M059J (cell line): ENCODE measurements at places on chromosomes 5 and 9. TPM values are rescaled to one million over a fixed set of nuclear protein-coding genes. Genes with fewer than 3 reads are reported as not detected.

DNA sequence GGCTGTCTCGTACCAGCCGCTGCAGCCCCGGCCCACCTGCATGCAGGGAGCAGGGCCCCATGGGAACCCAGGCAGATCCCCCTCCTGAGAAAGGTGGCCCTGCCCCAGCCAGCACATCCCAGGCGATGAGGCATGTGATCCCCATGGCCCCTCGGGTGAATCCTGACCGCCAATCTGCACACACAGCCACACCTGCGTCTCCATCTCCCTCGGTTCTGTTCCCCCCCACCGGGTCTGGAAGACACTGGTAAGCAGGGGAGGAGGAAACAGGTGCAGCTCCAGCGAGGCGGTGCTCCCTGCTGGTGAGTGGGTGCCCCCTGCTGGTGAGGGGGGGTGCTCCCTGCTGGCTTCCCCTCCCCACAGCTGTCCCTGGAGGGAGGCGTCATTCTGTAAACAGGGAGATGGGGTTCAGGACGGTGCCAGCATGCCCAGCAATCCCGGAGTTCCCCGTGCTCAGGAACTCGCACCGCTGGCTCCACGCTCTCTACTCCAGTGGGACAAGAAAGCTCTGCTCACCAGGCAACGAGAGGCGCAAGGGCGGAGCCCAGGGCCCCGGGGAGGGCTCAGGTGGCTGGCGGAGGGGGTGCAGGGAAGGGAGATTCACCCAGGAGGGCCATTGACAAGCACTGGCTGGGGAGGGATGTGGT is 28.4 kb upstream of the SLC12A7 start:
- DNase-seq: peak; percentile 56

DNA sequence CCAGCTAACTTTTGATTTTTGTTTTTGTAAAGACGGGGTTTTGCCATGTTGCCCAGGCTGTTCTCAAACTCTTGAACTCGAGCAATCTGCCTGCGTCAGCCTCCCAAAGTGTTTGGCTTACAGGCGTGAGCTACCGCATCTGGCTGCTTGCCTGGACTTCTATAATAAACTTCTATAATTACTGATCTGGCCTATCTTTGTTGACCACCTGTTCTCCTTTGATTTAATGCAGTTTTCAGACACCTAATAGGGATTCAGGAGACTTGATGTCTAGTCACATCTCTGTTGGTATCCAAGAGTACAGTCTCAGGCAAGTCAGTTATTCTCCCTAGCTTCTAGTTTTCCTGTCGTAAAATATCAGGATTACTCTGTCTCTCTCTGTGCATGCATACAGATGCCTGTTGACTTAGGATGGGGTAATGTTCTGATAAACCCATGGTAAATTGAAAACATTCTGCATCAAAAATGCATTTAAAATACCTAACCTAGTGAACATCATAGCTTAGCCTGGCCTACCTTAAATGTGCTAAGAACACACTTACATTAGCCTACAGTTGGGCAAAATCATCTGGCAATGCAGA is 51.5 kb upstream of the NR3C1 start:
- no peak for DNase-seq

GRCh38 chr5:142529626-142530278 is 156.1 kb downstream of the FGF1 start:
- peak; percentile 87 for DNase-seq

DNA sequence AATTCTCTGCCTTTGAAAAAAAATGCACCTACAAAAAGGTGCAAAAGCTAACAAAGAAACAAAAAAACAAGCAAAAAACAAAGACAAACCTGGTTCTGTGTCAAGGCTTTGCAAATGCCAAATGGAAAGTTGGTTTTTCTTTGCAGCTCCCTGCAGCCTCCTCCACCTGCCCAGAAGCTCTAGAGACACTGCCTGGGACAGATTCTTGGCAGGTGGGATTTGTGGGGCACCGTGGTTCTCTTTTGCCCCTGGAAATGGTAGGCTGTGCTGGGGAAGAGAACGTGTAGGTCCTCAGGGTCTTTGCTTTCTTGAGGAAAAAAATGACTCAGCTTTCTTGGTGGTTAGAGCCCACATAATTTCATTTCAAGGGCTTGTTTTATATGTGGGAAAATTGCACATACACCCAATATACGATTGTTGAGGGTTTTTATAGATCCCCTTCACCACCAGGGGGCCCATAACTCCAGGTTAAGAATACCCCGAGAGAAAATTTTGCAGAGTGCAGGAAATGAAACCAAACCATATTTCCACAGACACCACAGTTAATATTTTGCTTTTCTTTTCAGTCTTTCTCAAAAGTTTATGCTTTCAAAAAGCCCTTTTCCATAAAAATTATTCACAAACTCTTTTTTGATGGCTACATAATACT is 58.7 kb downstream of the NXNL2 start:
- DNase-seq: peak; percentile 69

GRCh38 chr9:17802249-17802857 is 223.5 kb downstream of the SH3GL2 start:
- DNase-seq: peak; percentile 22

- peak; percentile 57 for DNase-seq
Measured at GRCh38 chr9:131809941-131810344, 70.1 kb upstream of the RAPGEF1 start.

DNA sequence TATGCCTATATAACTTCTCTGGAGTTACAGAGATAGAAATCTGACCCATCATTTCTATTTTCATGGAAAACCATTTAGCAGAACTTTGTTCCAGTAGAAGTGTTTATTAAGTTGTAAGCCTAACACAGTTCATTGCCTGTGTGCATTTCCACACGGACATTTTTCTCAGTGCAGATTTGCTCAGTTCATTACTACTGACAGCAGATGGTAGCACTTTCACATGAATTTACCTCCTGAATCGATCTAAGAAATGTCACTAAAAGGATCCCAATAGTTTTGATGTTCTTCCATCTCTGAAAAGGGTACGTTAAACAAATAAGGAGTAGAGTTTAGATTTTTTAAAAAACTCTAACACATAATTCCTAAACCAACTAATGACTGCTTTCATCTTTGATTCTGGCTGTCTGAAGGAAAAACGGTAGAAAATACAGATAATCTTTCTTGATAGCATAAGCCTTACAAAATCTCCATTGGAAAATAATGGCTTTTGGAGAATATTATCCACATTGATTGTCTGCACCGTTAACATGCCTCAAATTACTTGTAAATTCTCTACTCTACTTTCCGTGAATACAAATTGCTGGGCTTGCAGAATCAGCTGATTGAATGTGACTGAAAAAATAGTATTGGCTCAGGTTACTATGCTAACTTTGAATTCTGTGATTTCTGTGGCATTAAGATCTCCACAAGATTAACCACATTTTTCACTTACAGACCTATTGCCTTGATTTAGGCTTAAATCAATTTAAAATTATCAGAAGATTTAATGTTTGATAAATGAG is 33.1 kb downstream of the RPS23 start:
- DNase-seq: no peak

DNA sequence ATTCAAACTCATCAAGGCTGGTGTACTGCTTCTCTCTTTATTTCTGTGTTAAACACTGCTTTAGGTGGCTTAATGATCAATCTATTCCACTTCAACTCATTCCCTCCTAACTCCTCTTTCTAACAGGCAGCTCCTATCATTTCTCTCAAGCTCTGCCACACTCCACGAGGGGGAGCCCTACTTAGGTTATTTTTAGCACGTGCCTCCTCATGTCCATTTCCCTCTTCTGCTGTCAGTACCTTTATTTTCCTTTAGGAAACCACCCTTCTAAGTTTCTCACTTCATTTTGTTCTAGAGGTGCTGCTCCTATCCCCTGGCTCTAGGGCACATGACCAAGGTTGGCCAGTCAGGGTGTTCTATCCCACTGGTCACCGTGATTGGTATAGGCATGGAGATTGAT is 6.7 kb upstream of the BRINP1 start:
- DNase-seq: peak; percentile 13

The CTXN3 gene
- not detected in 2 replicates for total RNA-seq

The BSPRY gene
- total RNA-seq: not detected in 2 replicates

The MTX3 gene
- 10.2 and 10.8 TPM in 2 replicates for total RNA-seq
